ENCODE measurements at places on chromosomes 5 and 9. TPM values are rescaled to one million over a fixed set of nuclear protein-coding genes. Genes with fewer than 3 reads are reported as not detected.

DNA sequence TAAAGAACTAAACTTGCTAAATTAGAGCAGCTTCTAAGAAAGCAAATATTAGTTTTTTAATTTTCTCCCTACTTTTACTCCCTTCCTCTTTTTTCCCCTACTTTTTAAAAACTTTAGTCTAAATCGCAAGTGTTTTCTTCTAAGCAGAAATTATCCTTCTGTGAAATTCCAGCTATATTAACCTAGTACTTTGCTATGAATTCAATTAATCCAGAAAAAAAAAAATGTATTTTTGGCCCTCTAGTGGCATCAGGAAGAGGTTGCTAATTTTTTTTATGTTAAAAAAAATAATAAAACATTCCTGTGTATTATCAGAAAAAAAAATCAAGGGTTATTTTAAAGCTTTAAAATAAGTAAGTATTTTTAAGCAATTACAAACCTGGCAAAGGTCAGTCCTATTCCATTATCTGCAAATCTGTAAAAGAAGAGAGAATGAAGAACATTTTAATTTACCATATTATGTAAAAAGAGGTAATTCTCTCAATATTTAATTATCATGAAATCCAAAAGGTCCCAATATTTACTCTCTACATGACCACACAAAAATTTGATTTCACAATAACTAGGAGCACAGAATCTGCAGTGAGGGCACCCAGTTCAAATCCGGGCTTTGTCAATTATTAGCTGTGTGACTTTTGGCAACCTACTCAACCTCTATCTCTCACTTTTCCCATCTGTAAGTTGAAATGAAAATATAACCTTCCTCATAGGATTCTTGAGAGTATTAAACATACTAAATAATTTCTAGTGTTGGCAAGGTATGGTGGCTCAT lies 52.0 kb downstream of the CEMIP2 start:
- no peak for DNase-seq

DNA sequence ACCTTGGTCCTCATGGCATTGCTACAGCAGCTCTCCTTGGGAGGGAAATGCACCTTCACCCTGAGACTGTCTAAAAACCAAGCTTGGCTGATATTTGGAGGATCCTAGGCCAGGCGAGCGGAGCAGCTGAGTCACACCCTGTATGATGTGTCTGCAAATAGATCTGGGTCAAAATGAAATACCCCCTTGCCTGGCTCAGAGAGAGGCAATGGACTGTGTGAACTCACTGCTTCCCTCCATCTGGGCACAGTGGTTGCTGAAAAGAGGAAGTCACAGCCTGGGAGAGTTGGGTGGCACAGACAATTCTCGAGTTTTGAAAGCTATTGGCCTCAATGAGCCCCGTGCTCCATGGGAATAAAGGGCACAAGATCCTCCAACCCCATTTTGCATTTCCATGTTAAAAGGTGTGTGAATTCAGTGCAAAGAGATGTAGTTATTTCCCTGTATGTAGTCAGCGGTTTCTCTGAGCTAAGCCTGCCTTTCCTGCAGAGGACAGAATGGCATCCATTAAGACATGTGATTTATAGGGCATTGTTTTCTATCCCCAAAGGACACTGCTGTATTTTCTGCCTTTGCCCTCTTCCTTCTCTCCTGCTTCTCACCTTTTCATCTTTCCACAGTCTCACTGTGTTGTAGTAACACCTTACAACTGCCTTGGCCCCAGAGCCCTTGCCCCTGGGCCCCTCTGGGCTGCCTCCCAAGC lies 177.2 kb downstream of the GADD45G start:
- DNase-seq, result no peak

GRCh38 chr9:14063756-14064155 lies 250.2 kb downstream of the NFIB start:
- no peak for DNase-seq

DNA sequence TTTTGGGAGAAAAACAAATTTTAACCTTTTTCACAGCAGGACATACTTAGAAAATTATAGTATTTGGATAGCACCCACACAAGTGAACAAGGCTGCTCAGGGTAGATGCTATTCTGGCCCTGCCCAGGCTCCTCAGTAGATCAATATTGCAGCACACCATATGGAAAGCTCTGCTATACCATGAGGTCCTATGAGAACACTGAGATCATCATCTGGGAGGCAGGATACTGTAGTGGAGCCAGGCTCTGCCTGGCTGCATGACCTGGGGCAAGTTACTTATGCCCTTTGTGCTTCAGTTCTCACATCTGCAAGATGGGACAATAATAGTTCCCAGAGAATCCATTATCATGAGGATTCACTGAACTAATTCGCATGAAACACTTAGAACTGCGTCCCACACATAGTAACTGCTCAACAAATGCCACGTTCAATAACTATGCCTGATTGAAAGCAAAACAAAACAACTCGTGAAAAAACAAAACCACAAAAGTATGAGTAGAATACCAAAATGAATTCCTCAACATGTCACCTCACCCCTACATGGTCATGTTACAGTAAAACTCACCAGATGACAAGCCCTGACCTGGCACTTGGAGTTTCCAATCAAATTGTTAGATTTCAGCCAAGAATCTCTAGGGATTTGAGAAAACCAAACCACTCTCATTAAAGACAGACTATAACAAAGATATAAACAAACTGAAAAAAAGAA lies 31.9 kb downstream of the ARSB start:
- DNase-seq, result no peak

DNA sequence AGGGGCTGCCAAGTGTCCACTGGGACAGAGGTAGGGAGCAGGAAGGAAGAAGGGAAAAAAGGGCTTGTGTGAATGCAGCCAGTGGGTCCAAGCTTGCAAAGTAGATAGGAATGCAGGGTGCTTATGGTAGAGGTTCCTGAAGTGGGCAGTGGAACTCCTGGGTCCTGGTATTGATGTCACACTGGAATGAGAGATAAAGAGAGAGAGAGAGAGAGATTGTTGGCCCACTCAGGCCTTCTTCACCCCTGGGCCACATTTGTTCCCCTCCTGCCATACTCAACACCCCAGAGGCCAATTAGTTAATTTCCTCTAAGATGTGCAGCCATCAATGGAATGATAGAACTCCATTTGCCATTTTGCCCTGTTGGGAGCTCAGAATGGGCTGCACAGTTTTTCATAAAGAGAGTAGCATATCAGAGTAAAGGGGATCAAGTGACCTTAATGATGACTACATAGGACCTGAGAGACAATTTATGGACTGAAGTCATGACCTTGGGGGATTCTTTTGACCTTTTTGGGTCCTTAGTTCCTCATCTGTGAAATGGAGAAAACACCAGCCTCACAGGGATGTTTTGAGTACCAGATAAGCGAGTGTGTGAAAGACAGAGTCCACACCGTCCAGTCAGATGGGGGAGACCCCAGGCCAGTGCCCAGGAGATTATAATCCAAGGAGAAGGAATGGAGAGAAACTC lies 52.9 kb downstream of the PPARGC1B start:
- no peak for DNase-seq

DNA sequence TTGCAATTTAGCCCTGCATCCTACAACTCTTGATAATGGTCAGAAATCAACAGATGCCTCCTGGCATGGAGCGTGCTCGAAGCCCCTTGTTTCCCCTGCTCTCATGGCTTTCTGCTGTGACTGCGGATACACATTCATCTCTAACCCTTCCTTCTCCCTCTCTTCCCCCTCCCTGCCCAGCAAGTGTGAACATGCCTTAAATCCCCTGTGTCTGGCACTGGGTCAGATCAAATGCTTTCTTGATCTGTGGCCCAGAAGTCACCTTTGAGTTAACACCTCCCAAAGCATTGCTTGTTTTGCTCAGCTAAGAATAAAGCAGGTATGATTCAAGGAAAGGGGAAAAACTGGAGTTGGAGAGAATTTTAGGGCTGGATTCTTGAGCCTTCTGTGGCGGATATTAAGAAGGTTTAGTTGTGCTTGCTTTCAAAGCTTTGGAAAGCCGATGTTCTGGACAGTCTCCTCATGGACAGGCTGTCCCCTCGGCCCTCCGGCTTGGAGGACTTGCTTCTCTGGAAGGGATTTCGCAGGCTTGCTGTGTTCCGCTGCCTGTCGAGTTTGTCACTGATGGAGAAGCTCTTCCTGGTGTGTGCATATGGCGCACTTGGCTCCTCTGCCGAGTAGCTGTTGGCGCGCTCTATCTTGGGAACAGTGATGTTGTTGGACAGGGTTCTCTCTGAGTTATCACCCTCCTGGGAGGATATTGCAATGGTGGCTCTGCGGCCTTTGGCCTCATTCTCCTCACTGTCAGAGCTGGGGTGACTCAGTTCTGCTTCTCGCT lies 121.3 kb upstream of the KLF9 start:
- DNase-seq, result no peak

DNA sequence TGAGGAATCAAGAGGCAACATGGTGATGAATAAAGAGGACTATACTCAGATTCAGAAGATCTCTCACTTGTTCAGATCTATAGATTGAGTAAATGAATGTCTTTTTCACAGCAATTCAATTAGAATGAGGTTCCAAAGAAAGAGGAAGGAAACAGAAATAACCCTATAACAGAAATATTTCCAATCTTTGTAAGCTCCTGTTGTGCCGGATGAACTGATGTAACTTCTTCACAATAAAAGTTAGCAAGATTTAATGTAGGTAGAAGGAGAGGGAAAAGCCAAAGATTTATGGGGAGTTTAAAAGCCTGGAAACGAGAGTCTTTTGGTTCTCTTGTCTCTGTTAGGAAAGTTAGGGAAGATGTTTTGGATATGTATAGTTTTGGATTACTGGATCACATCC lies 92.1 kb downstream of the PBX3 start:
- DNase-seq, result no peak

DNA sequence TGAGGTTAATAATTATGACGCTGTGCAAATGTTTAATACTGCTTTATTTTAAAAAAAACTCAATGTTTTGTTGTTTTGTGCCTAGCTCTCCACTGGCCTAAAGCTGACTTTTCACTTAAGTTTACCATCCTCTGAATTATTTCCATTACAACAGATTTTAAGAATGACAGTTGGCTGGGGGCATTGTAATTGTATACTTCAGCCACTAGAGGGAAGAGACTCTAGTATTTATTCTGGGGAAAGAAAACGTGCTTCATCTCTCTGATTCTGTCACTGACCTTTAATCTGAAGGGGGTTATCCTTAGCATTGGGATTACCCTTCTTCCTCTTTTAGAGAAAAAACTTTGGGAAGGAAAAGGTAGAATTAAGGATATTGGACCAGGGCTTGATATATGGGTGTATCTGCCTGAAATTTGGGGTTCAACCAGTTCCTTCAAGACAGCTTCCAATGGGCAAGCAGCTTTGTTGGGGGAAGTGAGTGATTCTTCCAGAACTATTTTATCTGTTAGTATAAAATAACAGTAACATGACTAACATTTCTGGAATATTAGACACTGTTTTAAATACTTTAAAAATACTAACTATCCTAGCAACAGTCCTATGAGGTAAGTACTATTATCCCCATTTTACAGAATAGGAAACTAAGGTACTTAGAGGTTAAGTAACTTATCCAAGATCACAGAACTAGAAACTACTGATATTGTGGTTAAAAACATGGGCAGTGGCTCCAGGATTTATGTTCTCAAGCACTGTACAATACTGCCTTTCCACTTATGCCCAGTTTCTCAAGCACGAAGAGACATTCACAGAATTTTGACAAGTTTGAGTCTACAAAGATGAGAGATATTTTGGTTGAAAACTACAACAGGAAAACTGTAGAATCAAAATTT lies 208.4 kb downstream of the CD180 start:
- DNase-seq, result no peak

- DNase-seq, result no peak
Measured at GRCh38 chr9:120635011-120635410, 55.0 kb upstream of the CDK5RAP2 start.

GRCh38 chr5:36198281-36198680 lies 43.4 kb downstream of the NADK2 start:
- no peak for DNase-seq

- DNase-seq, result no peak
Measured at GRCh38 chr9:133269537-133270362, 5.3 kb downstream of the ABO start.

GRCh38 chr5:31861601-31862000 lies 222.7 kb downstream of the PDZD2 start:
- no peak for DNase-seq

DNA sequence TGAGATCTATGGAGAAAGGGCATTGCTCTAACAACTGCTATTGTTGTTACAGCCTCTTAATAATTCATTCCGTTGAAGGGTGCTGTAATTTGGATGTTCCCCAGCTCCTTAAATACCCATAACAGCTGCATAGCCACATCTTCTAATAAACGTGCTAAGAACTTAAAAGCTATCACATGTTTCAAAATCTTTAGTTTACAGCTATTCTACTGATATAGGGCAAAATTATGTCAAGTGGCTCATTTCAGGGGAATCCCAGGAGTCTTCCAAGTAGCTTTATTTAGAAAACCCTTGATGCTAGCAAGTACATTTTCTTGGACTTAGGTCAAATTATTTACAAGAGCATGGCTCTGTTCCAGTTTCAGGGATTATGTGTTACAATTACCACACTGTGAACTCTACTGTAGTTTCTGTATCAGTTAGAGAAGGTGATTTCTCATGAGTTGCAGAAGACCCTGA lies 990.4 kb upstream of the ACO1 start:
- DNase-seq, result no peak

- no peak for DNase-seq
Measured at GRCh38 chr9:108386032-108386431, 469.8 kb downstream of the ACTL7B start.

GRCh38 chr5:108216890-108217289 lies 165.0 kb downstream of the FBXL17 start:
- no peak for DNase-seq

DNA sequence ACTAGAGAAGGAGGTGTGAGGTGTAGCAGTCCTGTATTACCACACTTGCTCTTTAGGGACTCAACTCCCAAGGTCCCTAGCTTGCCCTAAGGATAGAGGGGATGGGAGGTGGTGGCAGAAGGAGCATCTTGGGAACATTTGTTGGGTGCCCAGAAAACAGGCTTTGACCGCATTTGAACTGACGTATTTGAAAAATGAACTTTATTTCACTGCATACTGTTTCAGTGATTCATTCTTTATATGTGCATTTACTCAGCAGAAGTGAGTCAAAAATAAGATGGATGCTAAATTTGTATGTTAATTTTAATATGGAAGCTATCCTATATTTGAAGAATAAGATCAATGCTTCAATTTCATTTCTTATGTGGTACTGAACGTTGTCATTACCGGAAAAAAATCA lies 18.7 kb downstream of the DMRT3 start:
- DNase-seq, result no peak

The ACOT12 gene
- total RNA-seq, result 2.8 TPM

The ANKRD34B gene
- 0.16 TPM for total RNA-seq

The OSMR gene
- 2.0 TPM for total RNA-seq

The PAX5 gene
- total RNA-seq, result not detected

The QRFP gene
- not detected for total RNA-seq

The ADAMTSL2 gene
- total RNA-seq, result 3.3 TPM

The SNCAIP gene
- total RNA-seq, result 48.2 TPM

The CORO2A gene
- total RNA-seq, result 5.1 TPM

The SEMA6A gene
- 24.2 TPM for total RNA-seq

The PDLIM7 gene
- total RNA-seq, result 7.8 TPM

The STOM gene
- 25.1 TPM for total RNA-seq

The PCDHAC1 gene
- total RNA-seq, result 74.1 TPM

The SAXO1 gene
- total RNA-seq, result not detected

The C9orf153 gene
- 0.62 TPM for total RNA-seq

Data from occipital lobe (tissue), 3 donors.